ENCODE measurements at places on chromosomes 2 and 18. TPM values are rescaled to one million over a fixed set of nuclear protein-coding genes. Genes with fewer than 3 reads are reported as not detected.

Gene ZDBF2
- polyA plus RNA-seq = 1.9 TPM

Gene LIPG
- polyA plus RNA-seq = 3.2 TPM

Gene TWSG1
- 44.0 TPM for polyA plus RNA-seq

Gene SKOR2
- not detected for polyA plus RNA-seq

Gene ALPP
- not detected for polyA plus RNA-seq

Gene CCDC102B
- 2.0 TPM for polyA plus RNA-seq

Gene RAB27B
- 0.68 TPM for polyA plus RNA-seq
